Suppressor macrophage treated with lipopolysaccharide for 1 hour (primary cell): ENCODE measurements at places on chromosomes 7 and 10.

DNA sequence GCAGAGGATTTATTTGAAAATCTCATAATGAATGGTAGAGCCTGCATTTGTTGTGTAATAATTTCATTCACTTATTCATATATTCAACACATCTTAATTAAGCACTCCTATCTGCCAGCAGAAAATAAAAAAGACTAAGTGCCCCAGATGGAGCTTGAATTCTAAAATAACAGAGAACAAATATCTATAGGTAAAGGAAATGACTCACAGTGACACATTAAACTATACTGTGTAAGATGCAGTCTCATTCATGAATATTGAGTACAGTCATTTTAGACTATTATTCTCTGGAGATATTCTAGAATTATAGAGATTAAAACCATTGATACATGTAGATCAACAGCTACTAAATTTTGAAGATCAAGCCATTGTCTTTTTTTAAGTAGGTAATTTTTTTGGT lies 72.1 kb downstream of the PTPRZ1 start:
- DNase-seq = no peak

DNA sequence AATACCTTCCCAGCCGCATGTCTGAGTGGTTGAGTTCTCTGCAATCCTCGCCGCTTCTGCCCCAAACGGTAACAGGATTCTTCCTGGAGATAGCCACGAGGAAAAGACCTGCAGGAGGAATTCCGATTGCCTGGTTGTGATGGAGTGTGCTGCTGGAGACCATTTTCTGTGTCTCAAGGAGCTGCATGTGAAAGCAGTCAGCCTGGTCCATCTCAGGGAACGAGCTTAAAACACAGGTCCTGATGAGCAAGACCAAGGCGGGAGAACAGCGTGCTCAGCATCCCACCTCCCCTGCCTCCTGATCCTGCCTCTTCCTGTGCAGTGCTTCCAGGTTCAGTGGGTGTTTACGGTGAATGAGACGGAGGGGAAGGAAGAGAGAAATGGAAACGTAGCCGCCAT lies 26.5 kb downstream of the VIPR2 start:
- no peak for DNase-seq

DNA sequence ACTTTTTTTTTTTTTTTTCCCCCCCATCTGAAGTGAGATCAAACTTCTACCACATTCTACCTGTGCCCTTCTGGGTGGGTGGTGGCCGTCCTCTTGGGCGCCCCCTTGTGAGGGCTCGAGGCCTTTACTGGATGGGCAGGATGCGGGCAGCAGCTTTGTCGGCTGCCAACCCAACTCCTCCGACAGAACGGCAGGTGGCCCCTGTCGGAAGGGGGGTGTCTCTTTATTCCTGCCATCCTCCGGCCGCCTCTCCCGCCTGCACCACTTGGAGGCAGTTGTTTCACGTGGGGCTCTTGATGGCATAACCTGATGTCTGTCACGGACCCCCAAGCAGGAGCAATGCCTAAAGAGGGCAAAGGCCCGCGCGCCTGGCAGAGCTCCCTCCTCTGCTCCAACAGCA lies 31.0 kb downstream of the AMZ1 start:
- no peak for DNase-seq

DNA sequence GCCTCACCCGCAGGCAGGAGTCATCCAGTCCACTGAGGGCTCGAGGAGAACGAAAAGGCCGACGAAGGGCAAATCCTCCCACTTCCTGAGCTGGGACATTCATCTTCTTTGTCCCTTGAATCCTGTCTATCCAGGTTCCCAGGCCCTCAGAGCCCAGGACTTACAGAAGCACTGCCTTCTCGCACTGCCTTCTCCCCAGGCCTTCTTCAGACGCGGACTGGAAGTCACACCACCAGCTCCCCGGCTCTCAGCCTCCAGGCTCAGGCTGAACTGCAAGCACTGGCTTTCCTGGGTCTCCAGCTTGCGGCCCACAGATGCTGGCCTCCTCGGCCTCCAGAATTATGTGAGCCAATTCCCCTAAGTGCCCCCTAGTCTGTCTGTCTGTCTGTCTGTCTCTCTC lies 6.4 kb upstream of the MMP21 start:
- DNase-seq = no peak

GRCh38 chr10:12549297-12549696 lies 199.9 kb downstream of the CAMK1D start:
- DNase-seq = no peak

- no peak for DNase-seq
These were observed 77.6 kb upstream of the SHH start for GRCh38 chr7:155889636-155890511.

DNA sequence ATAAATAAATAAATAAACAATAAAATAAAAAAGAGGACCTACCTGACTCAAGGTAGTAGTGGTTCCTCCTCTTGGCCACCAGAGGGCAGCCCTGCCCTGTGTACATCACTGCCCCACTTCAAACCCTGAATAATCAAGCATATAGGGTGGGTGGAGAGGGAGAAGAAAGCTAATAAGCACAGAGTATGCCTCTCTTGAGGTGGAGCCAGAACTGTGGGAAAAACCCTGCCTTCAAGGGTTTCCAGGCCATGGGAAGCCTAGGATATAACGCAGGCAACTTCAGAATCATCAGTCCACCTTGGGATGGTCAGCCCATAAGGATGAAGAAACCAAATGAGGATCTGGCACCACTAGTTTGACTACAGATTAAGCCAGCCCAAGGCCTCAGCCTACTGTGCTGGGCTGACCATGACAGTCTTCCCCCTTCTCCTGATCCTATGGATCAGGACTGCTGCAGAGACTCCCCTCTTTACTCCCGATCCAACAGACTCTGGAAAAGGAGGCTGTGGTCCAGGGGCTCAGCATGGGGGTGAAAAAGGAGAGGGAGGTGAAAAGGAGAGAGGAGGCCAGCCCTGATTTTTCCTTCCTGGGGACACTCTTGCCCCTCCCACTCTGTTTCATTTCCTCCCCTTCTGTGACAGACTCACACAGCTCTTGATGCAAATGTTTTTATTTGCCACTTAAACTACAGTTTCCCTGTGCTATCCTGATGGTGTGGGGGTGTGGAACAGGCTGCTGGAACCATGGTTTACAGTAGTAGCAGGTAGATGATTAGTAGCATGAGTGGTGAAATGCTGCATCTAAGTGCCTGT lies 10.1 kb downstream of the AVPI1 start:
- peak; percentile 60 for DNase-seq

GRCh38 chr7:155544485-155544884 lies 1.9 kb downstream of the CNPY1 start:
- DNase-seq = no peak

DNA sequence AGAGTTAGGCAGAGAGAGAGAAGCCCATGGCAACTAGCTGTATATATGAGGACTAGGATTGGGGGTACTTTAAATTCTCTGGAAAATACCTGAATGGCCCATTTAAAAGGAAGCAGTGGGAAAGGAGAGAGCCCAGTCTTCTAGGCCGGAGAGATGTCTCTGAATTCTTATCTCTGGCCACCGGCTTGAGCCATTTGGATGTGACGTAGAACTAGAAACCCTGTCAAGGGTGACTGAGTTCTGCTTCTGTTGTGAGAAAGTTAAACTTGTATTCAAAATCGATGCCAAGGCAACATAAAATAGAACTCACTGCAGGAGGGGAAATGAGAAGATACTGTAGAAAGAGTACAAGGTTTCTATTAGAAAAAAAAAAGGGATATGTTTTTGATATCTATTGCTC lies 6.3 kb upstream of the GSTK1 start:
- DNase-seq = no peak

DNA sequence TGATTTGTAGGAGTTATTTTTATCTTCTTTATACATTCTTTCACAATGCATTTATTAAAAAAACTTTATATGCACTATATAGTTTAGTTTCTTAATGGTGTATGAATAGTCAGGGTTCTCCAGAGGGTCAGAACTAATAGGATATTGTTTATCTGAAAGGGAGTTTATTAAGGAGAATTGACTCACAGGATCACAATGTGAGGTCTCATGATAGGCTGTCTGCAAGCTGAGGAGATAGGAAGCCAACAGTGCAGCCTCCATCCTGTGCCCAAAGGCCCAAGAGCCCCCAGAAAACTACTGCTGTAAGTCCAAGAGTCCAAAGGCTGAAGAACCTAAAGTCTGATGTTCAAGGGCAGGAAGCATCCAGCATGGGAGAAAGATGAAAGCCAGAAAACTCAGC lies 192.8 kb upstream of the AHR start:
- no peak for DNase-seq

DNA sequence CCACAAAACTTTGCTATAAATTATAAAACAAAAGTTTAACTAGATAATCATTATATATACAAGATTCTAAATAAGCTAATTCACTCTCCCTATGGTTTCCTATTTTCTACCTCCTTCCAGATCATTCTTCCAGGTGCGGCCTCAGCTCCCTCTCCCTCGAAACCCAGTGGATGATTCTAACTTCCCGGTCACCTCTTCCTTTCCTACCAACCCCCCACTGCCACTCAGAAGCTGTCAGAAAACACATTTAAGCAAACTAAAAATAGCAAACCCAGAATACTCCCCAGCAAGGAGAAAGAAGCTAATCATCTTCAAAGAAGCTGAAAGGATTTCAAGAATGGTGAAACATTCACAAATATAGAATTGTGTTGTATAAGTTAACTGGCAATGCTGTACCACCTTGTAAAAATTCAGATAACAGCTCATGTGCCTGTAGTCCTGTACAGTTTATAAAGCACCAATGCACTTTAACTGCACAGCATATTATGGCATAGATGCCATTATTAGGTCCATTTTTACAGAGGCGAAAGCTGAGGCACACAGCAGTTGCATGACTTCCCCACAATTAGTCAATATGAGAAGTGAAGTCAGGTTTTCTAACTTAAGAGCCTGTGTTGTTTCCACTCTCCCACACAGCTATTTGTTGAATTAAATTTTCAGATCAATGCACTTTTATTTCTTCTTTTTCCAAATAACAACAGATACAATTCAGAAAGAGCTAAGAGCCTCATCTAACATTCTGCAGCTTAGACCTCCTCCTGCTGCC lies 13.7 kb upstream of the DNTT start:
- DNase-seq = peak; percentile 45

DNA sequence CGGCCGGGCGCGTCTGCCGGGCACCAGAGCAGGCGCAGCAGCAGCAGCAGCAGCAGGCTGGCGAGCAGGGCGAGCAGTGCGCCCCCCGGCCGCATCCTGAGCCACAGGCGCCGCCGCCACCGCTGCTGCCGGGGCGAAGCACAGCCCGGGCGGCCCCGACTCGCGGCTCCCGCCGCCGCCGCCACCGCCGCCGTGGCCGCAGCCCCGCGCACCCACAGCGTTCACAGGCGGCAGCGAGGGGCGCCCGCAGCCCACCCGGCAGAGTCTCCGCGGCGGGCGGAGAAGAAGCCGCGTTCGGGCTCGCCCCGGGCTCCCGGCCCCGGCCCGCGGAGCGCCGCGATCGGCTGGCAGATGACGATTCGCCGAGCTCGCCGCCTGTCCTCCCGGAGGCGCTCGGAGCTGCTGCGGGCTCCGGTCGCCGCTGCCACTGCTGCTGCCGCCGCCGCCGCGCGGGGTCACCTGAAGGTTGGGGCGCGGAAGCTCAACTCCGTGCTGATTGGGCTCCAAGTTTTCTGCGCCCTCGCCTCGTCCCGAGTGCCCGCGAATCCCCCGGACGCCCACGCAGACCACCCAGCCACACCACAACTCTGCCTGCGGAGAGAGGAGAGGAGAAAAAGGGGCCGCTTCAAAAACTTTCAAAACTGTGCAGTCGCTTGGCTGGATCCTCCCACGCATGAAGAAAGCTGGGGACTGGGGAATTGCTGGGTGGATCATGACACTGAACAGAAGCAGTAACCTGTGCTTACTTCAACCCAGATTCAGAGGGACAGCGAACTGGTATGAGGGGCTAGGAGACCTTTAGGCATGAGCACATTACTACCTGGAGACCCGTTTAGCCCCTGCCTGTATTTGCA lies at the start of gene ST8SIA6:
Gene ST8SIA6 (minus strand): TSS at position 435 of the 854 bp plus-strand sequence. CDS start 340 bp downstream, at position 95.
- peak; percentile 57 for DNase-seq

DNA sequence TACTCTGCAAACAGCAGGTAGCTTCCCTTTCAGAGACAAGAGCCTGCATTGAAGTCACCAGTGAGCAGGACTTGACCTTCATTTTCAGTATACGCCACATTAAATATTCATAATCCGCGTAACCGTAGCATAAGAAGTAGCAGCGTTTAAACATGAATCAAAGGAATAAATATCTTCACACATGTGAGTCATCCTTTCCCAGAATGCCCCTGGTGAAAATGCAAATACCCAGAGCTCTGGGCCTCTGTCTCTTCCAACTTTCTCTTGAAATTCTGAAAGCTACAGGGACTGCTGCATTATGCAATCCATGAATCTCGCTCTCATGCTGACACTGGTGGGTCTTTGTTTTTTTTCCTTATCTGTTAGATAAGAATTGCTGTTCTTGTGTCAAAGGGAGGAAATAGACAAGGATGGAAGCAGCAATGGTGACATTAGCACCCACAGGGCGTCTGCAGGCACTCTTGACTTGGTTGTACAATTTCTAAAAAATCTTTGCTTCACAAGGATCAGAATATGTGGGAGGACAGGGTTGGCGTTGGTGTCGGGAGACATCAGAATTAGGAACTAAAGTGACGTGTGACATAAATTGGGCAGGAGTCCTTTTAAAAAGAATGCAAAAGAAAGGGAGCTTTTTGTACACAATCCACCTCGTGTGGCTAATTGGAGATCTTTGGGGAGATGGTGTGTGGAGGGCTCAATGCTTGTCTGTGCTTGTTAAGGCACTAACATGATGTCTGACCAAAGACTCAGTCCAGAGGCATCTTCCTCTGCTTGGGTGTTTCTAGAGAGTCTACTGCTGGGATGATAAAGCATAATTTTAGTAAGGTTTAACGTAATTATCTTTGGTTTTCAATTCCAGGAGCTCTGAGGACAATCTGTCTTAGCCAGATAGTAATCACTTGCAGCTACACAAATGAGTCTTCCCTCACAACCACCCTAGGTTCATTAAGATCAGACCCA lies 390.3 kb downstream of the KCNMA1 start:
- peak; percentile 76 for DNase-seq

- no peak for DNase-seq
These were observed 464.5 kb upstream of the ZMIZ1 start for GRCh38 chr10:78604286-78604685.

GRCh38 chr10:77405771-77406241 lies 231.8 kb downstream of the KCNMA1 start:
- DNase-seq = peak; percentile 72

- DNase-seq = peak; percentile 86
These were observed 982 bp downstream of the SFXN3 start for GRCh38 chr10:101031796-101032636.

- peak; percentile 60 for DNase-seq
These were observed 535 bp downstream of the ASAH2B start for GRCh38 chr10:50740293-50740648.

- DNase-seq = peak; percentile 83
These were observed 48.5 kb upstream of the SLC29A3 start for GRCh38 chr10:71270301-71271220.

DNA sequence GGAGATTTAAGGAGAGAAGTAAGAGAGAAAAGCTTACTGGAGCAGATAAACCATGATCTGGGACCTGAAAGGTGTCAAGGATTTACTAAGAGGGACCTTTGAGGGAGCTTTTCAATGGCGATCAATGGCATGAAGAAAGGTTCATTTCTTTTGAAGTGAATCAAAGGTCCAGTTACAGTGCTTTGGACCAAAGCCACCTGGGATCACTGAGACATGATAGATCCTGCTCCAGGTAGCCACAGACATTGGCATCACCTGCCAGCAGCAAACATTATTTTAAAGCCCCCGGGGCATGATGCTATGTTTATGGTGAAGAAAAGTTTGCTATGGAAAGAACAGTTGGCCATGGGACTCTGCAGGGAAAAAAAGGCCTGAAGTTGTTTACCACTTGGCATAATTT lies 109.4 kb downstream of the SLC25A13 start:
- DNase-seq = no peak
